Activated naive CD8-positive, alpha-beta T cell treated with anti-CD3 and anti-CD28 coated beads, Interleukin-2, amount 50 U/mL, for 24 hours (primary cell): ENCODE measurements at places on chromosomes 6 and 20.

GRCh38 chr20:21808863-21809664 is 103.6 kb downstream of the PAX1 start:
- no peaks in the 10 kb centered on the region for H3K36me3 ChIP-seq
- peaks cover 4% of the 10 kb centered on the region for H3K27me3 ChIP-seq
- H3K4me3 ChIP-seq = no peak overlapping the region
- DNase-seq = peak; percentile 52
- H3K4me1 ChIP-seq = no peaks in the 10 kb centered on the region

GRCh38 chr6:26003102-26003694 is 40.6 kb downstream of the TRIM38 start:
- peak; percentile 58 for DNase-seq
- H3K4me1 ChIP-seq = peaks cover 4% of the 10 kb centered on the region
- H3K4me3 ChIP-seq = no peak overlapping the region
- H3K36me3 ChIP-seq = peaks cover 11% of the 10 kb centered on the region
- H3K27ac ChIP-seq = no peak overlapping the region
- no peaks in the 10 kb centered on the region for H3K27me3 ChIP-seq

GRCh38 chr6:31418251-31418650 is 14.9 kb downstream of the MICA start:
- no peaks in the 10 kb centered on the region for H3K27me3 ChIP-seq
- H3K4me3 ChIP-seq = no peak overlapping the region
- H3K4me1 ChIP-seq = peaks cover 5% of the 10 kb centered on the region
- H3K36me3 ChIP-seq = peaks cover 15% of the 10 kb centered on the region
- no peak for DNase-seq

GRCh38 chr20:41222703-41223102 is 85.4 kb downstream of the PLCG1 start:
- H3K27ac ChIP-seq = no peak overlapping the region
- no peak overlapping the region for H3K4me3 ChIP-seq
- H3K4me1 ChIP-seq = no peaks in the 10 kb centered on the region
- no peak for DNase-seq

DNA sequence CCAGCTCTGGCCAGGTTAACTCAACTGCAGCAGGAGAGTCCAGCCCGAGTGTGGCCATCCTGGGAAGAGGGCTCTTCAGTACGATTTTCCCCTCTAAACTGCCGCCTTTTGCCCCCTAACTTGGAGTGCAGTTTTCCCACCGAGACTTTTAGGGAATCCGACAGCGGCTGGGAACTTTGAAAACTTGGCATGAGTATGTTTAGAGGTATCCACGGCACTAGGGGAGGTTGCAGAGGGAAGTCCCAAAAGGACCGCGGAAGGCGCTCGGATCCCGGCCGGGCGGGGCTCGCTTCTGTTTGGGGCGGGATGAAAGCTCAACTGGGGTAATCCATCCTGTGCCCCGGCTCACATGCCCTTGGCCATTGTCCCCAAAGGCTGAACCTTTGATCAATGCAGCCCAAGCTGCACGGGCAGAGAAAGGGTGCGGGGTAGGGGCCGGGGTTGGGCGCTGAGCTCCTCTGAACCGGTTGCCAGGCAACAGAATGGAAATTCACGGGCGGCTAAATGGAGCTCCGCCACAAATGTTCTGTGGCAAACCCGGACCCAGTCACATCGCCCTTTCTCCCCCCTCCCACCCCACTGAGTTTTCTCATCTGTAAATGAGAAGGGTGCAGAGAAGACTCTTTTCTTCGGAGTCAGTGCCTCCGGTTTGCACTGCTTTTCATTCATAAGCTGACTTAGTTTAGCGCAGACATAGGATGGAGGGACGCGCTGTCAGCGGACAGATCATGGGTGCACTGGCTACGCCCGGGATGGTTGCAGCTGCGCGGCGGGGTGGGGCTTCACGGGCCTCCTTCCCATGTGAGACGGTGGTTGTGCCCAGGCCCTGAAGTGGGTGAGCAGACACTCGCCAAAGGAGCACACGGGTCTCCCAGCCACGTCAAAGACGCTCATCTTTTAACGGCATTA is 2.3 kb downstream of the BMP6 start:
- DNase-seq = peak; percentile 32
- peaks cover 78% of the 10 kb centered on the region for H3K27me3 ChIP-seq
- peak overlapping the region; percentile 35 for H3K4me3 ChIP-seq
- H3K36me3 ChIP-seq = no peaks in the 10 kb centered on the region
- peaks cover 19% of the 10 kb centered on the region for H3K4me1 ChIP-seq

DNA sequence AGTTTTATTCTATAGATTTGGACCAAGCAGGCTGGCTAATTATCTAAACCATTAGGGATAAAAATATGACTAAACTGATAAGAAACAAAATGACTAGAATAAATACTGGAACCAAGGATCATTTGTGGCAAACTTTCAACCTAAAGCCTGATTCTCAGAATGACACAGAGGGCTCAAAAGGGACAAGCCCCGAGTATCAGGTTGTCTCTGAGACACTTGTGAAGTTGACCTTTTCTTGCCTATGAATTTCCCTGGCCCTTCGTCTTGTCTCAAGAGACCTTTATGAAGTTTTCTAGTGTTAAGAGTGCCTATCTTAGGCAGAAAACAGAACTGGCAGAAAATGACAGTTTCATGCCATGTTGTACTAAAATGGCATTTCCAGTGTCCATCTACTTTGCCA is 68.3 kb downstream of the IMPG1 start:
- H3K27me3 ChIP-seq = no peaks in the 10 kb centered on the region
- no peaks in the 10 kb centered on the region for H3K36me3 ChIP-seq
- H3K4me1 ChIP-seq = no peaks in the 10 kb centered on the region
- H3K4me3 ChIP-seq = no peak overlapping the region
- DNase-seq = no peak
- no peak overlapping the region for H3K27ac ChIP-seq

DNA sequence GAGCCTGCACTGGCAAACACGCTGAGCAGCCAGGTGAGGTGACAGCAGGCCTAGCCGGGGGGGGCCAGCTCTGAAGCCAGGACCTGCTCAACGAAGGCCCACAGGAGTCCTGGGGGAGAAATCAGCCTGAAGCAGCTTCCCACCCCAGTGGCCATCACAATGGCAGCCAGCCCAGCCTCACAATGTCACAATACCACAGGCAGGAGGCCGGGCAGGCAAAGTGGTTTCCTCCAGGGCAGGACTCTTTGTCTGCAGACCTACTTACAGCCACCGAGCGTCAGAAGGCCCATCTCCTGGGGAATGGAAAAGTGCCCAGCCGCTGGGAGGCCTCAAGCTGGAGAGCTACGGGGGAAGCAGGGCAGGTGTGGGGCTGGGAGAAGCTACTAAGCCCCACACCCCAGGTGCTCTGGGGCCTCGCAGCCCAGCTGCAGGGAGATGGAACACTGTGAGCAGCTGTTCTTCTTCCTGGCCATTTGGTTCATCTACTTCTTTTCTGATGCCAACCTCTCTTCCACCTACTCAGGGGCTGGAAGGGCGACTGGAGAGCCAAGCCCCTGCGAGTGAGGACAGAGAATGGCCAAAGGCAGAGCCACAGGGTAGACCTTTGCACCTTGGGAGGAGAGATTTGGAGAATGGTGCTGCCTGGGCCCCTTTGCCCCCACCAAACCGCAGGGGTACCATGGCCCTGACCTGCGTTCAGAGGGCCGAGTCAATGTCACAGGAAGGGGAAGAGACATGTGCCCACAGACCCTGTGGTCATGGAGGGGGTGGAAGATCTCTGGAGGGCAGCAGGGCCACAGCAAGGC is 22.3 kb upstream of the AVP start:
- H3K27ac ChIP-seq = no peak overlapping the region
- no peak overlapping the region for H3K4me3 ChIP-seq
- H3K36me3 ChIP-seq = peaks cover 6% of the 10 kb centered on the region
- H3K4me1 ChIP-seq = peaks cover 14% of the 10 kb centered on the region

- peak overlapping the region; percentile 5 for H3K4me3 ChIP-seq
- peaks cover 91% of the 10 kb centered on the region for H3K4me1 ChIP-seq
- DNase-seq = no peak
- H3K27ac ChIP-seq = peak overlapping the region; percentile 70
- H3K36me3 ChIP-seq = peaks cover 82% of the 10 kb centered on the region
Measured at GRCh38 chr6:111748231-111748647, 125.0 kb downstream of the FYN start.

DNA sequence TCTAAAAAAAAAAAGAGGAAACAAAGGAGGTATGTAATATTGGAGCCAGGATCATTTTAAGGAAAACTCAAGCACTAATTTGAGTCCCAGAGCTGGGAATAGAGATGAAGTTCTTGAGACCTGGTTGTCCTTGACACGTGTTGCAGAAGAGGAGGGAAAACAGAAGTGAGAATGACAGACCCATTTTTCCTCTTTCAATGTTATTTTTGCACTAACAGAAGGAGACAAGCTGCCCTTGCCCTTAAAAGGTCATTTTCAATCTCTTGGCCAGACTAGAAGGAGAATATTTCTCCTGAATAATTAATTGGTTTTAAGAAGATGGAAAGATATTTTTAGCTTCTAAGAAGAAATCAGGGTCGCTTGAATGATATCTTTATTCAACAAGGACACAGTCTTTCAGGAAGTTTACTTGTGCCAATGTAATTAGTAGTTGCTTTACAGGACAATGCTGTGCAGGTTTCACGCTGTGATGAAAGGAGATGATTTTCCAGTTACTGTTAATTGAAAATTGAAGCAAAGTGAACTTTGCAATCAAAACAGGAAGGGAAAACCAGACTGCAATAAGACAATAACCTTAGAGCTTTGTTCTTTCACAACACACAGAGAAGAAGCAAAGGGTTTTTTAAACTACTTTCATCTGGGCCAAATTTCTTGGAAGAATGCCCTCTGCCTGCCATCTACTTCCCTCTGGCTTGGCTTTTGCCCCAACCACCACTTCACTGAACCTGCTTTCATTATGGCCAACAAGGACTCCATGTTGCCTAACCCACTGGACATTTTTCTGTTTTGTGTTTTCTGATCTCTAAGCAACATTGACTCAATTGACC is 107.8 kb upstream of the SHLD1 start:
- H3K4me3 ChIP-seq = no peak overlapping the region
- H3K36me3 ChIP-seq = no peaks in the 10 kb centered on the region
- no peaks in the 10 kb centered on the region for H3K27me3 ChIP-seq
- no peak for DNase-seq
- no peak overlapping the region for H3K27ac ChIP-seq
- peaks cover 41% of the 10 kb centered on the region for H3K4me1 ChIP-seq

DNA sequence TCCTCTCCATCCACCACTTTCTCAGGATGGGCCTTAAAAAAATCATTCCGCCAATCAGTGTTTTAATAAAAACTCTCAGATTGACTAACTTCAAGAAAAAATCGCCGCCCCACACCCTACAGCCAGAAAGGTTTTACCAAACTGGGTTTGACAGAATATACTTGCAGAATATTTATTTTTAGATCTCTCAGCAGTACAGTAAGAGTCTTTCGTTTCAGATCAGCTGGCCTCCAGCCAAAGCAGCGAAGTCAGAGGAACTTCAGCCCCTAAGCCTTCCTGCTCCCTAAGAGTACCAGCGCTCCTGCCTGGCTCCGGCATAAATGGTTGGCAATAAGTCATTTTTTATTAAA is 24.7 kb downstream of the TBC1D7 start:
- no peaks in the 10 kb centered on the region for H3K27me3 ChIP-seq
- H3K36me3 ChIP-seq = peaks cover 40% of the 10 kb centered on the region
- peak; percentile 38 for DNase-seq

- peaks cover 32% of the 10 kb centered on the region for H3K4me1 ChIP-seq
- H3K4me3 ChIP-seq = peak within 1 kb of the TSS; percentile 90
- peak; percentile 81 for DNase-seq
- peak within 1 kb of the TSS; percentile 85 for H3K27ac ChIP-seq
Measured at GRCh38 chr6:28443112-28443773, at the start of gene ZSCAN23. Gene ZSCAN23 (minus strand): TSS chr6:28443491. CDS start chr6:28436266, 7,225 bp downstream.

- no peaks in the 10 kb centered on the region for H3K36me3 ChIP-seq
- no peak overlapping the region for H3K27ac ChIP-seq
- no peak for DNase-seq
- no peaks in the 10 kb centered on the region for H3K27me3 ChIP-seq
Measured at GRCh38 chr6:116330511-116330910, 40.2 kb upstream of the DSE start.

- H3K4me3 ChIP-seq = no peak overlapping the region
- no peak overlapping the region for H3K27ac ChIP-seq
Measured at GRCh38 chr6:16852671-16853070, 91.4 kb upstream of the ATXN1 start.

GRCh38 chr6:21309807-21310221 is 283.7 kb upstream of the SOX4 start:
- peaks cover 1% of the 10 kb centered on the region for H3K27me3 ChIP-seq
- H3K36me3 ChIP-seq = no peaks in the 10 kb centered on the region
- no peak overlapping the region for H3K27ac ChIP-seq
- DNase-seq = no peak
- no peaks in the 10 kb centered on the region for H3K4me1 ChIP-seq
- H3K4me3 ChIP-seq = no peak overlapping the region

- H3K4me3 ChIP-seq = no peak overlapping the region
- peak; percentile 48 for DNase-seq
- H3K27ac ChIP-seq = peak overlapping the region; percentile 31
- no peaks in the 10 kb centered on the region for H3K27me3 ChIP-seq
- peaks cover 24% of the 10 kb centered on the region for H3K36me3 ChIP-seq
- peaks cover 14% of the 10 kb centered on the region for H3K4me1 ChIP-seq
Measured at GRCh38 chr6:36615018-36615761, 21.0 kb downstream of the SRSF3 start.

- no peak for DNase-seq
- H3K4me3 ChIP-seq = no peak overlapping the region
- no peaks in the 10 kb centered on the region for H3K27me3 ChIP-seq
- H3K4me1 ChIP-seq = peaks cover 14% of the 10 kb centered on the region
- no peaks in the 10 kb centered on the region for H3K36me3 ChIP-seq
Measured at GRCh38 chr20:32628960-32629530, 43.9 kb upstream of the NOL4L start.

- no peak for DNase-seq
- H3K27me3 ChIP-seq = peaks cover 5% of the 10 kb centered on the region
- H3K36me3 ChIP-seq = no peaks in the 10 kb centered on the region
- no peaks in the 10 kb centered on the region for H3K4me1 ChIP-seq
Measured at GRCh38 chr6:99066044-99066443, 118.3 kb upstream of the FBXL4 start.

DNA sequence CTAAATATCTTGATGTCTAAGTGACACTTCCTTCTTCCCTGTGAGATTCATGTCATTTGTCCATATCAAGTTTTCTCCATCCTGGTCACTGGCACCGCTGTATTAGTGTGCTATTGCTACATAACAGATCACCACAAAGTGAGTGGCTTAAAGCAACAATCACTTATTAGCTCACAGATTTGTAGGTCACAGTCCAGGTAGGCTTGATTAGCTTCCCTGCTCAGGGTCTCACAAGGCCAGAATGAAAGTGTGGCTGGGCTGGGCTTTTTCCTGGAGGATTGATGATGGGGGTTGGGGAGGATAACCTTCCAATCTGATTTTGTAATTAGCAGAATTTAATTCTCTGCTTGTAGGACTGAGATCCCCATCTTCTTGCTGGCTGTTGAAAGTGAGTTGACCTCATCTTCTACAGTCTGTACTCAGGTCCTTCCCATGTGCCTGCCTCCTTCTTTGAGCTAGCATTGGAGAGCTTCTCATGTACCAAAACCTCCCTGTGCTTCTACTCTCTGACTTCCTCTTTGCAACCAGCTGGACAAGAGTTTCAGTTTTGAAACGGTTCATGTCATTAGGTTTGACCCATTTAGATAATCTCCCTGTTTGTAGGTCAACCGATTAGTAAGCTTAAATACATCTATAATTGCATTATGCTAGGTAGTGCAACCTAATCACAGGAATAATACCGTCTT is 152.4 kb upstream of the MAN1A1 start:
- no peak overlapping the region for H3K4me3 ChIP-seq
- no peak overlapping the region for H3K27ac ChIP-seq
- DNase-seq = no peak
- H3K36me3 ChIP-seq = no peaks in the 10 kb centered on the region
- no peaks in the 10 kb centered on the region for H3K27me3 ChIP-seq

- DNase-seq = no peak
- no peak overlapping the region for H3K4me3 ChIP-seq
- H3K27ac ChIP-seq = no peak overlapping the region
- no peaks in the 10 kb centered on the region for H3K36me3 ChIP-seq
- no peaks in the 10 kb centered on the region for H3K4me1 ChIP-seq
Measured at GRCh38 chr6:88294702-88295101, 128.6 kb upstream of the CNR1 start.
